Activated CD4-positive, alpha-beta T cell treated with anti-CD3 and anti-CD28 coated beads, Interleukin-2, amount 10 ng/mL, durations not matched to agents 7 days and 5 days (primary cell): ENCODE measurements at places on chromosomes 12 and 14. TPM values are rescaled to one million over a fixed set of nuclear protein-coding genes. Genes with fewer than 3 reads are reported as not detected.
A peak's percentile ranks its signal among the peaks of the same experiment; 100 is the strongest.

Gene NR4A1
- total RNA-seq: 2.7 TPM

DNA sequence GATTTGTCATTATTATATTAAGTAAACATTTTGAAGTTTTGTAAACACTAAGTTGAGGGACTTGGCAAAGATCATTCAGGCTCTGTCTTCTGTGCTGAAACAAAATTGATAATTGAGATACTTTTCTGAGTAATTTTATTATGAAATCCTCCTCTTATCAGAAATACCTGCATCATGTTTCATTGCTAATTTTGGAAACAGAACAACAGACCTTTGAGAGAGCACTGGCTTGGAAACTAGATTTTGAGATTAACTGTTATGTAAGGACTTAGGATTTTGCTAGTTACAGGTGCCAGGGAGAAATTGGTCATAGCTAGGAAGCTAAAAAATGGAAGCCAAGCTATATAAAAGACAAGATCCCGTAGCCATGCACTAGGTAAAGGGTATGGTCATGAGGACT lies 201.7 kb upstream of the DCN start:
- no peak for DNase-seq

Gene LRIG3
- total RNA-seq: not detected

DNA sequence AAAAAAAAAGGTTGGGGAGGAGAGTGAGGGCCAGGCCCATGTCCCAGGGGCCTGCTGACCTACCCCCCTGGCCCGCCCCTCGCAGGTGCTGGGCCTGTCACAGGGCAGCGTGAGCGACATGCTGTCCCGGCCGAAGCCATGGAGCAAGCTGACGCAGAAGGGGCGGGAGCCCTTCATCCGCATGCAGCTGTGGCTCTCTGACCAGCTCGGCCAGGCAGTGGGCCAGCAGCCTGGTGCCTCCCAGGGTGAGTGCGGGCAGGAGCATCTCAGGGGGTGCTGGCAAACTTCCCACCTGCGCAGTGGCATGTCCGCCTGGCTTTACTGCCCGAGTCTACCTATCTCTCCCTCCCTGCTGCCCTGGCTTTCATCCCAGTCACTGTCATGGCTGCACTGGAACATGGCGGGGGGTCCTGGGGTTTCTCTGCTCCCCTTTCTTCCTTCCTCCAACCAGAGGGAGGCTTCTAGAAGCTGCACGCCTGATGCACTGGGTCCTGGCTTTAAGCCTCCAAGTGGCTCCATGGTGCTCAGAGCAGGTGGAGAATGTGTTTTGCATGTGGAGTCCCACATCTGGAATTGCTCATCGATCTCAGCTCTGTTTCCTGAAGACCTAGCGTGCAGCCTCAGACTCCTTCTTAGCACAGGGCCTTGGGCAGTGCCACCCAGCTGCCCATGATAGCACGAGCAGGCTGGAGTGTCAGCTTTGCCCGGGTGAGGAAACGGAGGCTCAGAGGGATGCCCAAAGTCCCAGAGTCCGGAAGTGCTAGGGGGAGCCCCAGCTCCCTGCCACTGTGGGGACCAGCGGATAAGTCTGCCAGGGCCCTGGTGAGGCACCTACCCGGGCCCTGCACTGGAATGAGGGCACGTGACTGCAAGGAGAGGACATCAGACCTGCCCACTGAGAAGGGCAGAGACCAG lies 46.3 kb downstream of the PHETA1 start:
- DNase-seq: no peak

DNA sequence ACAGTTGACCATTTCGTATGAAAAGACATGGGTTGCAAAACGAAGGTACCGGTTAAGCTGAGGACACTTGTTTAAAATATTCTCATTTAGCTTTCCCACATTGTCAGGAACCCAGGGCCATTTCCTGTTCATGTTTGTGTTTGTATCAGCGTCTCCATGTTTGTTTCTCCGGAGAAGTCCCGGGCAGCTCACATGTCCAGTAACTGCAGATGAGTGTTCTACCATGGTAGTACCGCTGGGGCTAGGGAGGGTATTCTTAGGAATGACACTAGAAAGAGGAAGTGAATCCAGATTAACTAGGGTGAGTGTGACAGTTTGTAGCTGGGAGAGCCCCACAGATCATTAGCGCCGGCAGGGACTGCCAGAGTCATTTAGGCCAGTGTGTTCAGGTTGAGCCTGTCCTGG lies 50.0 kb upstream of the EVL start:
- no peak for DNase-seq

- DNase-seq: peak; percentile 6
Measured at GRCh38 chr14:79278798-79279644, 932.3 kb downstream of the DIO2 start.
